Type B pancreatic cell (in vitro differentiated cells): ENCODE measurements at places on chromosomes 13 and 19. TPM values are rescaled to one million over a fixed set of nuclear protein-coding genes. Genes with fewer than 3 reads are reported as not detected.

GRCh38 chr13:40109351-40109844 is 453.9 kb downstream of the COG6 start:
- no peaks in the 10 kb centered on the region for H3K27me3 ChIP-seq
- no peak for DNase-seq

TTYH1 gene
- 8.7 and 50.7 TPM in 2 replicates for total RNA-seq

- H3K4me1 ChIP-seq, result peaks cover 29% of the 10 kb centered on the region
- peak overlapping the region; percentile 98 for H3K27ac ChIP-seq
- H3K27me3 ChIP-seq, result no peaks in the 10 kb centered on the region
- no peak for DNase-seq
- H3K4me3 ChIP-seq, result peak overlapping the region; percentile 90
Observed at GRCh38 chr13:114279758-114280355, 1.5 kb upstream of the UPF3A start.

- no peak for DNase-seq
- H3K4me3 ChIP-seq, result no peak overlapping the region
- peaks cover 28% of the 10 kb centered on the region for H3K4me1 ChIP-seq
- H3K36me3 ChIP-seq, result peaks cover 23% of the 10 kb centered on the region
Observed at GRCh38 chr19:10639836-10640235, 14.3 kb upstream of the ILF3 start.

GRCh38 chr19:13054626-13055212 is 47.9 kb downstream of the LYL1 start:
- DNase-seq, result no peak
- H3K27me3 ChIP-seq, result peaks cover 80% of the 10 kb centered on the region
- peak overlapping the region; percentile 60 for H3K4me3 ChIP-seq
- no peaks in the 10 kb centered on the region for H3K36me3 ChIP-seq
- peak overlapping the region; percentile 82 for H3K27ac ChIP-seq
- peaks cover 51% of the 10 kb centered on the region for H3K4me1 ChIP-seq

GRCh38 chr19:15779756-15780476 is 7.5 kb upstream of the OR10H5 start:
- no peak overlapping the region for H3K27ac ChIP-seq
- H3K27me3 ChIP-seq, result no peaks in the 10 kb centered on the region
- no peak for DNase-seq
- H3K4me3 ChIP-seq, result no peak overlapping the region
- no peaks in the 10 kb centered on the region for H3K36me3 ChIP-seq

REEP6 gene
- 17.3 and 34.5 TPM in 2 replicates for total RNA-seq
